ENCODE measurements at places on chromosomes 12 and 14.

DNA sequence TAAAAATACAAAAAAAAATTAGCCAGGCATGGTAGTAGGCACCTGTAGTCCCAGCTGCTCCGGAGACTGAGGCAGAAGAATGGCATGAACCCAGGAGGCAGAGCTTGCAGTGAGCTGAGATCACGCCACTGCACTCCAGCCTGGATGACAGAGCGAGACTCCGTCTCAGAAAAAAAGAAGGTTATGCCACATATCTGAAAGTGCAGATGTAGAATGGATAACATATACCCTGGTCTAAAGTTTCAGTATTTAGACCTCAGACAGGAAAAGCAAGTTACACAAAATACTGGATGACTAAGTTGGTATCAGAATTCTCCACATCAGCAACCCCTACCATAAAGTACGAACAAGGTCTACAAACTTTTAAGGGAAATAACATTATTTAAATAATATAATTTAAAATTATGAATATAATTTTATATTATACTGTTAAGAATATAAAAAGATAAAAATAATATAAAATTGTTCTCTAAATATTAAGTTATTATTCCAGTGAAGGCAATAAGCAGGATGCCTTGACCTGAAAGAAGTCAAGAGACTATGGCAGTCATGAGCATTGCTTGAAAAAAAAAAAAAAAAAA, 169.9 kb downstream of the CRADD start:
- DNase-seq: no peak

- peak; percentile 8 for DNase-seq
Observed at GRCh38 chr14:77151918-77152588, 10.5 kb upstream of the ZDHHC22 start.

DNA sequence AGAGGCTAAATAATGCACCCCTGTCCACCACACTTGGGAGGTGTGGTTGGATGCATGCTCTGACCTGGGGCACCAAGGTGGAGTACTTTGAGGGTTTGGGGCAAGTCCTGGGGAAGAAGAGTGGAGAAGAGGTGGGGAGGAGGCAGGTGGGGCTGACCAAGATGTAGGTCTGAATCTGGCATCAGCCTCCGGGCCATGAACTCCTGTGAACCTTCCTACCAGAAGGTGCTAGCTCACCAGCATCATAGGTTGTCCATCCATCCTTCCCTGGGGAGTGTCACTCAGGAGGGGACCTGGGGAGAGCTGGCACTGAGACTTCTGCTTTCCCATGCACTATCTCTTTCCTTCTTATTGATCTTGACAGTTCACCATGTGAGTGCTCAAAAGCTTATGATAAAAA, 13.6 kb upstream of the EMP1 start:
- no peak for DNase-seq

DNA sequence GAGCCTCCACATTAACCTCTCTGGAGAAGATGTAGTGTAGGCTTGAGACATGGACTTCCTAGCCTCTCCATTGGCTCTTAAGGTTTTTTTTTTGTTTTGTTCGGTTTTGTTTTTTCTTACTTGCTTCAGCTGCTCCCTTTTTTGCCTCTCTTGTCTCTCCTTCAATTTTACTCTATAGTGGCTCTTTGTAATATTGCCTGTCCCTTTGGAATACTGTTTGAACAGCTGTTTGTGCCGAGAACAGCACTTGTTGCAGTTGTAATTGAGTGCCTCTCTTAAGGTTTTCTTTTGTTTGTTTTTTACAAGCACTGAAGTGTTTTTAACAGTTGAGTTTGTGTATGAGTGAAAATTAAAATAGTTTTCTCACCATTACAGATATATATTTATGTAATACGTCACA, 567.7 kb downstream of the LRFN5 start:
- no peak for DNase-seq

- no peak for DNase-seq
Observed at GRCh38 chr12:85237327-85237726, 42.7 kb upstream of the ALX1 start.

- DNase-seq: no peak
Observed at GRCh38 chr12:95323212-95323611, 105.6 kb downstream of the VEZT start.

DNA sequence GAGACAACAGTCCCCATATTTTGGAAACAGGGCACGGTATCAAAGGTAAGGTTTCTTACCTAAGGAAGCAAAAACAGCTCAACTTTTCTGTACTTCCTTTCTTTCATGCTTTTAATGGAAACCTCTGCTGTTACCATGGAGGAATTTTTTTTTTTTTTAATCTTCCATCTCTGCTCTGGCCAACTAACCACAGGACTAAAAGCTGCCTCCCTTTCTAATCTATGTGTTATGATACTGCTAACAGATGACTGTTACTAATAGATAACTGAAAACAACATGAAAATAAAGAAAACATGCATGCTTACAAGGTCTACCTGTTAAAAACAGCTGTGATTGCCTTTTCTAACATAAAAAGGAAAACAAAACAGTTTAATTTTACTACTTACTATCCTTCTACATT, 168.4 kb downstream of the SOX5 start:
- no peak for DNase-seq

GRCh38 chr12:21891751-21892217, 49.4 kb downstream of the ABCC9 start:
- DNase-seq: no peak

GRCh38 chr12:4268329-4269181, 5.0 kb upstream of the CCND2 start:
- peak; percentile 39 for DNase-seq

GRCh38 chr14:40414386-40414785, 982.2 kb upstream of the FBXO33 start:
- DNase-seq: no peak

DNA sequence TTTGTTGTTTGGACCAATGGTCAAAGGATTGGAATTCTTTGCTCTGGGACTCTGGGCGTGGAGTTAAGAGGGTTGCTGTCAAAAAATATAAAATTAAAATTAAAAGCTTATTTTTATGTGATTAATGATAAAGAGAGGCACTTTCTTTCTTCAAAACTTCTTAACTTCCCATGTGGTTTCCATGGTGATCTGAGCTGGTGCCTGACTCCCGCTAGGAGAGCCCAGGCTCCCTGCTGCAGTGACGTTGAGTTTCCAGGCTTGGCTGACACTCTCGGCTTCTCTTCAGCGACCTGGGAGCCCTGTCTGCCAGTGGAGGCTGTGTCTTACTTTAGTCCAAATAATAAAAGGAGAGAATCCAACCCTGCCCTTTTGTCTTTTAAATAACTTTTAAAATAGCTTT, 84.4 kb downstream of the GALC start:
- no peak for DNase-seq

GRCh38 chr14:101556566-101557320, 4.6 kb upstream of the DIO3 start:
- no peak for DNase-seq

DNA sequence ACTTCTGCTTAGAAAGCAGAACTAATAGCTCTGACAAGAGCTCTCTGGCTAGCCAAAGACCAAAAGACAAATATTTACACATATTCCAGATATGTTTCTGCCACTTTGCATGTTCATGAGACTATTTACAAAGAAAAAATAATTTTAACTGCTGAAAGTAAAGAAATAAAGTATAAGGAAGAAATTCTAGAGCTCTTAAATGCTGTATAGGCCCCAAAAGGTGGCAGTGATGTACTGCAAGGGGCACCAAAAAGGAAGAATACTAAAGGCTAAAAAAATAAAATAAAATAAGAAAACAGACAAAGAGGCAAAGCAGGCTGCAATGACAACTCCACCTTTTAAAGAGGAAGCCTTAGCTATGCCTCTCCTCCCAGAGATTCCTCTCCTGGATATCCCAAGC, 23.0 kb downstream of the KLRK1 start:
- DNase-seq: no peak

GRCh38 chr12:56151672-56152131, 685 bp upstream of the MYL6B start:
- peak; percentile 66 for DNase-seq

- DNase-seq: no peak
Observed at GRCh38 chr14:72792051-72792788, 101.7 kb downstream of the DPF3 start.

GRCh38 chr12:119980242-119980641, 8.8 kb upstream of the BICDL1 start:
- no peak for DNase-seq

GRCh38 chr12:54917001-54917488, 62.7 kb downstream of the MUCL1 start:
- DNase-seq: no peak

- DNase-seq: no peak
Observed at GRCh38 chr12:3252450-3252891, 175.3 kb downstream of the TSPAN9 start.

DNA sequence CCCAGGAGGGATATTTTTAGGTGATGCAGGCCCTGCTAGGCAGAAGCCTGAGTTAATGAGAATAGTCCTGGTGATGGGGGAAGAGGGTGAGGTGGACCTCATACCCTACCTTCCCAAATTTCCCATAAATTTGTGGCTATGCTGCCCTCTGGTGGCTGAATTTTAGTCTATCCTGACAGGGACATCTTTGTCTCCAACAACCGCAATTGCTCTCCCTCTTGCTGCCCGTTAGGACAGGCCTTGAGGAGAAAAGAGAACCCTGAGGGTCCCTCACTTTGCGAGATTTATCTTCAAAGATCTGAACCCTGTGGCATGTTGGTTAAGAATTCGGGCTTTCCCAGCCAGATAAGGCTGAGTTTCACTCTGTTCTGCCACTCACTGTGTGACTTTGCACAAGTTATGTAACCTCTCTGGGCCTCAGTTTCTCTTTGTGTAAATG, 9.8 kb upstream of the ZNF385A start:
- peak; percentile 48 for DNase-seq

GRCh38 chr12:67019070-67019469, 250.1 kb upstream of the CAND1 start:
- no peak for DNase-seq

GRCh38 chr14:99120526-99121318, 151.3 kb downstream of the BCL11B start:
- no peak for DNase-seq

- no peak for DNase-seq
Observed at GRCh38 chr12:46534327-46534840, 161.8 kb upstream of the SLC38A2 start.

GRCh38 chr12:70365648-70366518, at the start of gene KCNMB4:
Gene KCNMB4 (plus strand): TSS chr12:70366290. CDS start chr12:70366735, 445 bp downstream.
- peak; percentile 52 for DNase-seq

- no peak for DNase-seq
Observed at GRCh38 chr12:85676816-85677749, 159.1 kb downstream of the RASSF9 start.

GRCh38 chr12:39763071-39763889, 143.7 kb upstream of the ABCD2 start:
- DNase-seq: no peak

DNA sequence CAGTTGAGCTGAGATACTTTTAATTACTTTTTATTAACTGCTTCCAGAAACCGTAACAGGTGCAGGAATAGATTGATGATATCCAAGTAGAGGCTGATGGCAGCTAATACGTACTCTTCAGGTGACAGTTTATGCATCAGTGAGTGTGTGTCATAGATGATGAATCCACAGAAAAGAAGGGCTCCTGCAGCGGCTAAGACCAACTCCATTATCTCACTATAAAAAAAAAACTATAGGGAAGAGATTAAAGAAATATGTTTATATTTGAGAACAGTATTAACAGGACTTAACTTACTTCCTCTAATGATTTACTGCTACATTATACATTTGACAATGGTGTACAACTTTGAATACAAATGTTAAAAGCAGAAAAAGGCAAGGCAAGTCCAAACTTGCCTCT, 7.4 kb upstream of the LLPH start:
- no peak for DNase-seq

DNA sequence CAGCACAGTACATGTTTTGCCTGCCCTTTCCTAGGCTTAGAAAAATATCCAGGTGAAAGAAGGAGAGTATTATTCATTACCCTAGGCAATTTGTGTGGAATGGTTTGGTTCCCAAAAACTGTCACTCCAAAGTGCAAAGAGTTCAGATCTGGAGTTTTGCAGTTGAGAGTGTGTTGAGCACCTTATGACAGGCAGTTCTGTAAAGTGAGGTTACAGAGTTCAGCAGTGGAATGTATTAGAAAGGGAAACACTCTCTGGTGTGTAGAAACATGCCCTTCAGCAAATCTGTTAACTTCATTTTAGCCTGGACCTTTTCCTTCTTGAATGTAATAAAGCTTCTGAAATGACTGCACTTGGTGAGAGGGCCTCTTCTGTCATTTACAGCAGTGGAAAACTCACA, 154.0 kb upstream of the SSTR1 start:
- DNase-seq: no peak

DNA sequence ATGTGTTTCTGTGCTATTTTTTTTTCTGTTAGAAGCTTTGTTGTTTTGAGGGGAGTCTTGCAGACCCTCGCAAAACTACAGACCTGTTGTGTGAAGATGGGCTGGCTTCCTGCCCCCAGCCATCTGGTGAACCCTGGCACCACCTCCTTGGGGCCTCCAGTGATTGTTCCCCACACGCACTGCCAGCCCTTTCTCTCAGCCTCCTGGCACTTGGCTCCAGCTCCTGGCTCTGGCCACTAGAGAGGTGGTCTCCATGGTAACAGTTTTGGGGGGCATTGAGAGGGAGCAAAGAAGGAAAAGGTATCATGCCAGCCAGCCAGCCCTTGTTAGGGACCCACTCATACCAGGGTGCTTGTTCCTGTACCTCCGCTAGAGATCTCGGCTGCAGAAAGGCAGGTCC, 176.4 kb upstream of the RPH3A start:
- DNase-seq: no peak

GRCh38 chr14:106395456-106396050, 869.2 kb downstream of the TMEM121 start:
- DNase-seq: peak; percentile 52

DNA sequence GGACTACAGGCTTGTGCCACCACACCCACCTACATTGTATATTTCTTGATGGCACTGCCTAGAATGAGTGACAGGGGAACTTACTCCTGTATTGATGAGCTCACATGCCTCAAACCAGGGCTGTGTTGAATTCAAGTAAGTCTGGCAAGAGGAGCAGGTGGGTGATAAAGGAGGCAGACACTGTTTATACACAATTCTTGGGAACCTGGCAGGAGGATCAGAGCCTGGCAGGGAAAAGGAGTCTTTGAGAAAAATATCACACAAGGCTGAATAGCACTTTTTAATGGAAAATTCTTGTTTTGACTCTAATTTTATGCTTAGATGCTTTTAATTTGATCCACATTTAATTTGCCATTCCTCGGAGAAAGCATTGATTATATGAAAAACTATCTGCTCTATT, 293.1 kb upstream of the NPAS3 start:
- no peak for DNase-seq

- DNase-seq: no peak
Observed at GRCh38 chr12:58184212-58184611, 242.8 kb downstream of the ATP23 start.

DNA sequence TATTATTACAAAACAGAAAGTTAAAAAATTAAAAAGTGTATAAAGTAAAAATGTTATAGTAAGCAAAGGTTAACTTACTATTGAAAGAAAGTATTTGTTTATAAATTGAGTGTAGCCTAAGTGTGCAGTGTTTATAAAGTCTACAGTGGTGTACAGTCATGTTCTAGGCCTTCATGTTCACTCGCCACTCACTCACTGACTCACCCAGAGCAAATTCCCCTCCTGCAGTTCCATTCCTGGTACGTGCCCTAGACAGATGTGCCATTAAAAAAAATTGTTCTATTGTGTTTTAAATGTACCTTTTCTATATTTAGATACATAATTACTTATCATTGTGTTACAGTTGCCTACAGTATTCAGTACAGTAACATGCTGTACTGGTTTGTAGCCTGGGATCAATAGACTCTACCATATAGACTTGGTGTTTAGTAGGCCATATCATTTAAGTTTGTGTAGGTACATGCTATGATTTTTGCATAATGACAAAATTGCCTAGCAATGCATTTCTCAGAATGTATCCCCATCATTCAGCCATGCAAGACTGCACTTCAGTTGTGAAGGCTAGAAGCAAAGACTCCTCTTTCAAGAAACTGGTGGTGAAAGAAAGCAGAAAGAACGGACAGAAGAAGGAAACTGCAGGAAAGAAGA, 100.6 kb downstream of the DACT1 start:
- no peak for DNase-seq

Data from CD4-positive, alpha-beta T cell treated with Interleukin-4 for 4 hours (primary cell).